ENCODE measurements at places on chromosomes 2 and 18. TPM values are rescaled to one million over a fixed set of nuclear protein-coding genes. Genes with fewer than 3 reads are reported as not detected.

The CROCC2 gene
- total RNA-seq: 0.13 TPM

- DNase-seq: no peak
- H3K4me1 ChIP-seq: no peaks in the 10 kb centered on the region
- H3K4me3 ChIP-seq: no peak overlapping the region
- H3K27ac ChIP-seq: no peak overlapping the region
Measured at GRCh38 chr2:71612581-71613402, 159.4 kb downstream of the DYSF start.

- no peak overlapping the region for H3K27ac ChIP-seq
- DNase-seq: no peak
- H3K36me3 ChIP-seq: no peaks in the 10 kb centered on the region
- no peak overlapping the region for H3K4me3 ChIP-seq
Measured at GRCh38 chr2:50525423-50525822, 506.5 kb downstream of the NRXN1 start.

DNA sequence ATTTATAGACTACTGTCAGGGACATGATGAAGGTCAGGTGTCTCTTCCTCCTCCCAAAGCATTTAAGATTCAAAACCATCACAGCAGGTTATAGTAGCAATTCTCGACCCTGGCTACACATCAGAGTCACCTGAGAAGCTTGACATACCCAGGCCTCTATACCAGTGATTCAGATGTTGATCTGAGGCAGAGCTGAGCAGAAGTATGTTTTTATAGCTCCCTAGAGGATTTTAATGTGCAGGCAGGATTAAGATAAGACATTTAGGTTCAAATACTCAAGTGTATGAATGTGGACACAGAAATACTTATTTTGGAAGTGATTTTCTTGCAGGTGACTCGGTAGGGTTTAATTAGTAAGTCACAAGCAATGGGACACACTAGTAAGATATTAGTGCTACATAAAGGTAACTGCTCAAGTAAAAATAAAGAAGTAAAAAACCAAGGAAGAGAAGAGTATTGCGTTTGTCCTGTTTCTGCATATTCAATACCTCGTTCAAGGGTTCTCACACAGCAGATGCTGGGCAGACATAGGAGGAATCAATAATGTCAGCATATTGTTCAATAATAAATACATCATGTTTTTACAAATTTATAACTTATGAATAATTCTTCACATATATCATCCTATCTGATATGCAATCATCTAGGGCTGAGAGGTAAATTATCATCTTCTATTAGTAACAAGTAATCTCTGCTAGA lies 7.0 kb downstream of the GCFC2 start:
- no peak for DNase-seq
- no peak overlapping the region for H3K4me3 ChIP-seq
- peaks cover 1% of the 10 kb centered on the region for H3K4me1 ChIP-seq
- H3K27ac ChIP-seq: no peak overlapping the region
- H3K36me3 ChIP-seq: peaks cover 14% of the 10 kb centered on the region
- H3K27me3 ChIP-seq: no peaks in the 10 kb centered on the region
